ENCODE measurements at places on chromosomes 1 and 21. TPM values are rescaled to one million over a fixed set of nuclear protein-coding genes. Genes with fewer than 3 reads are reported as not detected.

DNA sequence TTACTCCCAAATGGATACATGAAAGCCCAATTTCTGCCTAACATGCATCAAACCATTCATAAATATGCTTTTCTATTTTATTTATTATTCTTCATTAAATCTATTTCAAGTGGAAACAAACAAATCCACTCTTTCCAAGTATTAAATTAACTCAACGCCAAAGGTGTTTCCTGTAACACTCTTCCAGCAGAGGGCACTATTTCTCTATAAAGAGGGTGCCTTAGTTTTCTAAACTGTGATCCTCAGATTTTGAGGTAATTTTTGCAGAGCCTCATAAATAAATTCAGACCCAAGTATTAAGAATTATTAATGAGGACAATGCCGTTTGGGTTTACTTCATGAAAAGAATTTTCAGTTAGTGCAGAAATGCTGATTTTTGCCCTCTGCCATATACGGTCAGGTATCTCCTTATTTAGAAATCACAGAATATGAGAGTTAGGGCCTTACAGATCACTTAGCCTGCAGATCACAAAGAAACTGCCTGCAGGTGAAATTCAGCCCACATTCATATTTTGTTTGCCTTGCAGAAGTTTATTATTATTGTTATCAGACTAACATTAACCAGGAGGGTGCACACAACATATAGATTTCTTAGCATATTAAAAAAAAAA is 40.1 kb upstream of the MYSM1 start:
- no peak overlapping the region for H3K27ac ChIP-seq
- no peaks in the 10 kb centered on the region for H3K36me3 ChIP-seq
- H3K4me1 ChIP-seq, result peaks cover 11% of the 10 kb centered on the region

DNA sequence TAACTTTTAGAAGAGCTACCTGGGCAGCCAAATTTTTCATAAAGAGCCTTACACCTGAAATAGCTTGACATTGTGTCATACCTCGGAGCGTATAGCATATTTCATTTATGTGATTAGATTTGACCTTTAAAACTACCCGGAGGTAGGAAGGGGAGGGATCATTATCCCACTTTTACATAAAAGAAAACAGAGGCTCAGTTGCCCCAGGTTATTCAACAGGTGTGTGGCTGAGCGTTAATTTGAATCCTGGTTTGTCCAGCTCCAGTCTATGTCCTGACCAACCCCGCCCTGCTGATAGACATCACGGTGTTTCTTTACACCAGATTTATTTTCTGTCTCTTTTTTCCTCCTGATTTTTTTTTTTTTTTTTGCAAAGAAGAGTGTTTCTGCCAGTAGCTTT is 39.7 kb downstream of the PBX1 start:
- peaks cover 26% of the 10 kb centered on the region for H3K4me1 ChIP-seq
- no peaks in the 10 kb centered on the region for H3K27me3 ChIP-seq
- no peaks in the 10 kb centered on the region for H3K36me3 ChIP-seq
- no peak overlapping the region for H3K4me3 ChIP-seq
- no peak for DNase-seq
- H3K27ac ChIP-seq, result no peak overlapping the region

- H3K4me1 ChIP-seq, result peaks cover 47% of the 10 kb centered on the region
- no peaks in the 10 kb centered on the region for H3K27me3 ChIP-seq
- DNase-seq, result peak; percentile 45
- no peak overlapping the region for H3K4me3 ChIP-seq
- peak overlapping the region; percentile 100 for H3K27ac ChIP-seq
These were observed 2.1 kb upstream of the WASF2 start for GRCh38 chr1:27491748-27492700.

The MEGF6 gene
- total RNA-seq, result 57.1 TPM

The RIPPLY3 gene
- 0.44 TPM for total RNA-seq

DNA sequence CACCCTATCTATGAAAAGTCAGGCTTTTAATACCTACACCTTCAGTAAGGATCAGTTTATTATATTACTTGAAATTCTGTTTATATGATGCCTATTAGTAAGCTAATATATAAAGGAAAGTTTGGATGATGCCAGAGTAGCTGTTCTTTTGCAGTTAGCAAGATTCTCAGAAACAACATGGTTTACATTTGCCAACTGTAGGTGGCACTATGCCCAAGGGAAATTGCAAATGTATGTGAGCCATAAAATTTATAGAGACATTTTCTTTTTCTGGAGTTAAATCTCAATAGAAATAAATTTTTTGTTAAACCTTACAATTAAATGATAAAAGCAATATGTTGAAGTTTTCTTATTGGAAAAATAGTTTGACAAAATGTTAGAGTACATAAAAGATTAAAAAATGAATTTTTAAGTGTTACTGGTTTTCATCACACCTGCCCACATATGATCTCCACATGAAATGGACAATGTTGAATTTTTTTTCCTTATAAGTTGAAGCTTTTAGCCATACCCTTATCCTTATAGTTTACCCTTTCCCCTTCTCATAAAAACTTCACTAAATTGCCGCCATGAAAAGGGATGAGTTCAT is 32.1 kb upstream of the EPHX4 start:
- no peaks in the 10 kb centered on the region for H3K4me1 ChIP-seq
- H3K27me3 ChIP-seq, result no peaks in the 10 kb centered on the region
- no peak overlapping the region for H3K4me3 ChIP-seq
- DNase-seq, result no peak
- H3K27ac ChIP-seq, result no peak overlapping the region

DNA sequence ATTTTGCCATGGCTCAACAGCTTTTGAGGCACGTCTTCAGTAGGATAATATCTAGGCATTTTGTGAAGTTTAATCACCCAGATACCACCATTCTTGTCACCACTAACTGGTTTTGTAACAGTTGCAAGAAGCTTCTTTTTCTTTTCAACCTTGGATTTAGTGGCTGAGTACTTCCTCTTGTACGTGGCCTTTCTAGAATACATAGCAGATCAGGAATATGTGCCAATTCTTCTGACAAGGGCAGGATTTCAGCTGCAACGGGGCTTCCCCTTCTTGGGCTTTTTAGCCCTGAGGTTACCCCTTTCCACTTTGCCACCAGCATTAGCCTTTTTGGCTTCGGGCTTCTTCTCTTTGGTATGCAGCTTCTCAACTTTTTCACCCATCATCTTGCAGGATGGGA is 79.3 kb upstream of the WARS2 start:
- no peak overlapping the region for H3K4me3 ChIP-seq
- H3K27ac ChIP-seq, result no peak overlapping the region
- no peaks in the 10 kb centered on the region for H3K27me3 ChIP-seq
- no peaks in the 10 kb centered on the region for H3K36me3 ChIP-seq

The SRSF11 gene
- 143 TPM for total RNA-seq

DNA sequence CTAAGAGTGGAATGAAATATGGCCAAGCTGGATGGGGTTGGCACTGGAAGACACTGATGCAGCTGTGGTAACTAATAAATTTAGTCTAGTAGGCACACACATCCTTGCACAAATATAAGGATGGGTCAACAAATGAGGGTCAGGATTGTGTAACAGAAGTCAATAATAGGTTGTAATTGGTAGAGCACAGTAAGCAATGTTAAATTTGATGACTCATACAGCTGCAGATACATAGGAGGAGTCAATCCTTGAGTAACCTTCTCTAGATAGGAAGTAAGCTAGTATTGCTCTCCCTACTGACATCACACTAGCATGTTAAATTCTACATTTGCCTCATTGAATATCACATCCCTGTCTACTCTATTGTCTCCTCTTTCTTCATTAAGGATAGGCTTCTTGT is 332.1 kb downstream of the PTPRC start:
- no peaks in the 10 kb centered on the region for H3K36me3 ChIP-seq
- H3K4me3 ChIP-seq, result no peak overlapping the region
- H3K27ac ChIP-seq, result no peak overlapping the region
- DNase-seq, result no peak
- H3K27me3 ChIP-seq, result no peaks in the 10 kb centered on the region

DNA sequence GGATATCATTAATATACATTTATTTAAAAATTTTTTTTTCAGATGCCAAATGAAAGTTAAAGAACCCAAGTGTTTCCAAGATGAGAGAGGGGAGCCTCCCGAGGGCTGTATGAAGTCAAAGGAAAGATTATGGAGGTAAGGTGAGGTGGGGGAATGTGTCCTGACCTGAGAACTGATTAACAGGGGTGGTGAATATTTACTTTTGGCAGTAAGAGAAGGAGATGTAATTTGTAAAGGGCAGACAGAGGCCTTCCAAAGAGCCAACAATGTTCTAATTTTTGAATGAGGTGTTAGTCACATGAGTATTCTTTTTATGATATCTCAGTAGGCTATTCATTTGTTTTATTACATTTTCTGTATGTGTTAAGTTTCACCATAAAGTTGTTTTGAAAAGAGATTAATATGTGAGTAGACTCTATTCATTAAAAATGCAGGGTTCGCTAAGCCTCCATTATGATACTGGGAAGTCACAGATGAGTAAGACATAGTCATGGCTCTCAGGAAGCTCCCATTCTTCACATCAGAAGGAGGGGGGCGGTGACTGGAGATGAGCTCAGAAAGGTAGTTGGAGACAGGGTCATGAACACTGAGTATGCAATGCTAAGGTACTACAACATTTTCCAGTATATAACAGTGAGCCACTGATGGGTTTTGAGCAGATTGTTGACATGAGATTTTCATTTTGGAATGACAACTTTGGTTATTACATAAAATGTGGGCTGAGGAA is 62.4 kb upstream of the TNFSF18 start:
- H3K27me3 ChIP-seq, result no peaks in the 10 kb centered on the region
- H3K36me3 ChIP-seq, result no peaks in the 10 kb centered on the region
- no peaks in the 10 kb centered on the region for H3K4me1 ChIP-seq
- no peak overlapping the region for H3K27ac ChIP-seq

The HSD3B2 gene
- not detected for total RNA-seq

GRCh38 chr1:229155472-229155871 is 115.4 kb upstream of the RAB4A start:
- H3K36me3 ChIP-seq, result no peaks in the 10 kb centered on the region
- H3K4me1 ChIP-seq, result peaks cover 5% of the 10 kb centered on the region
- no peak for DNase-seq
- no peak overlapping the region for H3K4me3 ChIP-seq

DNA sequence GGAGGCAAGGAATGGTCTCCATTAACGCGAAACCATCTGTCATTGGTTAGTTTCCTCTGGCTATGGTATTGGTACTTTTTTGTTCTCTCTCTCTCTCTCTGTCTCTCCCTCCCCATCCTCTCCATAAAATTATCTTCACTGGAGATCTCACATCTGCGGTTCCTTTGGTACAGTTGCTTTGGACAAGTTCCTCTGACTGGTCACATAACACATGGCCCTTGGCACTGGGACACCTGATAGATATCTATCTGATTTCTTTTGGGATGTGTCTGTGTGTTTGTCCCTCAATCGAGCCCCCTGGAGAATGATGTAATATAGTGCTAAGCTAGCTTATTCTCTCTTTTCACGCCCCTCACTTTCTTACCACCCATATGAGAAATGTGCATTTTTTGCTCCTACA is 682.0 kb upstream of the B3GALT2 start:
- no peaks in the 10 kb centered on the region for H3K36me3 ChIP-seq
- no peaks in the 10 kb centered on the region for H3K4me1 ChIP-seq
- H3K27me3 ChIP-seq, result no peaks in the 10 kb centered on the region
- H3K27ac ChIP-seq, result no peak overlapping the region
- DNase-seq, result no peak

DNA sequence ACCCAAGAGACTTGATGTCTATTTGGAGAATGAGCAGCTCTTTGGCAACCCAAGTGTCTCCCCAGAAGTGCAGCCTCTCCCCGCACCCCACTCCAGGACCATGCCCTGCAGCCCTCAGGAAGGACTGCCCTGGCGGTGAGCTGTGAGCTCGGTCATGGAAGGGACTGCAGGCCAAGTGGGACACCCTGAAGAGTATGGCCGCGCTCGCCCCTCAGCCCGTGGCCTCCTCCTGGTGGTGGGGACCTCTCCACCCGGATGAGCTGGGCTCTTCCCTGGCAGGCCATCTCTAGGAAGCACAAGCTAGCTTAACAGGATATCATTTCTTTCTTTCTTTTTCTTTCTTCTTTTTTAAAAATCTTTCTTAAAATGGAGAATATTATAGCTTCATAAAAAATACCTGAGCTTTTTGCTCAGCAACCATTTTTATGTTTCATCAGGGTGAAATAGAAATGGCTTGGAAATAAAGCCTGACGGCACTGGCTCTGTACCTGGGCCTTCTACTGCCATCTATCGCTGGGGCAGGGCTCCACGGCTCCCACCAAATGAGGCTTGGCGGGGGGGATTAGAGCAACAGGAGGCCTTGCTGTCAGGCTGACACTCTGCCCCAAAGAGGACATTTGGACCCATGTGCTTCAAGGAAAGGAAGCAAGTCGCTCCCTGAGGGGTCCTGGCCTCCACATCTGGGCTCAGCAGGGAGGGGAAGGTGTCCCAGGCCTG is 296.2 kb upstream of the VAMP3 start:
- H3K27me3 ChIP-seq, result no peaks in the 10 kb centered on the region
- peaks cover 62% of the 10 kb centered on the region for H3K4me1 ChIP-seq
- H3K36me3 ChIP-seq, result no peaks in the 10 kb centered on the region
- no peak overlapping the region for H3K27ac ChIP-seq

The CD34 gene
- 44.6 TPM for total RNA-seq

DNA sequence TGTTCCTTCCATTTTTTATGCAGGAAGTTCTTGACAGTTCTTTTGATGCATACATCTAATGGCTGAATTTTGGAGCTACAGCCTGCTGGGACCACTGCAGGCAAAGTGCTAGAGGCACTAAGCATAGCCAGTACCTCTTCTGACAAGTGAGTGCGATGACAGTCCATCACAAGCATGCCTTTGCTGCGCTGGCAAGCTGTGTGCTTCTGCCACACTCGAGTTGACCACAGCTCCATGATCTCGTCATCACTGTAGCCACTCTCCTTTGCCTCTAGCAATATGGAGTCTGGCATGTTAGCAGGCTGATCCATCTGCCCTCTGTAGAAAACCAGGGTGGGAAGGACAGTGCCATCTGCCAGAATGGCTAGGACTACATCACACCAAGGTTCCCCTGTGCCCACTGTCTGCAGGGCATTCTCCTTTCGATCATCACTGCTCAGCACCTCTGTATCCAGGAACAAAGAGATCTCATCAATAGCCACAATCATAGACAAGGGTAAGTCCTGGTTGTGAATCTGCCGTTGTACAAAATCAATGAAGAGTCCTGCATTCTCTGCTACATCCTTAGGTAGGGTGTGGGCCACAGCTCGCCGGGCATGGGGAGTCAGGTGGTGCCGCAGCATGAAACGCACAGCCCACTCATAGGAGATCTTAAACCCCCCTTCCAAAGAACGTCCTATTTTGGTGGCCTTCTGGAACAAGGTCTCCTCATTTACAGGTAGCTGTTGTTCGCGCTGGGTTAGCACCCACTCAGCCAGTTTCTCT is 6.0 kb downstream of the PSMB4 start:
- no peak for DNase-seq
- no peak overlapping the region for H3K27ac ChIP-seq
- H3K4me1 ChIP-seq, result peaks cover 13% of the 10 kb centered on the region
- no peaks in the 10 kb centered on the region for H3K27me3 ChIP-seq

- peaks cover 29% of the 10 kb centered on the region for H3K4me1 ChIP-seq
- no peak for DNase-seq
These were observed 18.8 kb downstream of the ITSN1 start for GRCh38 chr21:33661146-33661545.

- no peaks in the 10 kb centered on the region for H3K36me3 ChIP-seq
- H3K27me3 ChIP-seq, result no peaks in the 10 kb centered on the region
- H3K27ac ChIP-seq, result peak overlapping the region; percentile 81
- peak overlapping the region; percentile 55 for H3K4me3 ChIP-seq
These were observed 10.0 kb upstream of the FAAP20 start for GRCh38 chr1:2204415-2205190.

The CRYBG2 gene
- 2.1 TPM for total RNA-seq

The IL24 gene
- not detected for total RNA-seq

- no peaks in the 10 kb centered on the region for H3K27me3 ChIP-seq
- DNase-seq, result no peak
- no peaks in the 10 kb centered on the region for H3K4me1 ChIP-seq
- no peak overlapping the region for H3K4me3 ChIP-seq
- H3K27ac ChIP-seq, result no peak overlapping the region
These were observed 23.0 kb upstream of the CRP start for GRCh38 chr1:159737238-159737916.
